ENCODE measurements at places on chromosomes 6 and 20.

GRCh38 chr20:61347443-61347842, 95.4 kb downstream of the CDH4 start:
- no peak for DNase-seq

DNA sequence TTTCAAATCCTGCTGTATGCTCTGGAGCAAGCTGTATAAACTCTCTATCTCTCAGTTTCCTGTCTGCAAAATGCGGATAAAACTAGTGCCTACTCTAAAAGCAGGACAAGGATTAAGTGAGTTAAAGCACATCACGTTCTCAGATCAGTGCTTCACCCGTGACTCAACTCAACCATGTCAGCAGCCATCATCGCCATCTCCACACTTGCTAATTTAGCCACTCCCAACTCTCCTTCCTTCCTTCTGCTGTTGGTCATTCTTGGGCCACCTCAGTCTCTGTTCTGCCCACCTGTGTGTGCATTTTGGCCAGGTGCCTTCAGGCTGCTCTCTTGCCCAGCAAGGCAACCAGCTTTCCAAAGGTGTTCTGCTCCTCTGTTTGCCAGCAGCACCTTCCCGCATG, 260.0 kb upstream of the CDYL start:
- DNase-seq: no peak

DNA sequence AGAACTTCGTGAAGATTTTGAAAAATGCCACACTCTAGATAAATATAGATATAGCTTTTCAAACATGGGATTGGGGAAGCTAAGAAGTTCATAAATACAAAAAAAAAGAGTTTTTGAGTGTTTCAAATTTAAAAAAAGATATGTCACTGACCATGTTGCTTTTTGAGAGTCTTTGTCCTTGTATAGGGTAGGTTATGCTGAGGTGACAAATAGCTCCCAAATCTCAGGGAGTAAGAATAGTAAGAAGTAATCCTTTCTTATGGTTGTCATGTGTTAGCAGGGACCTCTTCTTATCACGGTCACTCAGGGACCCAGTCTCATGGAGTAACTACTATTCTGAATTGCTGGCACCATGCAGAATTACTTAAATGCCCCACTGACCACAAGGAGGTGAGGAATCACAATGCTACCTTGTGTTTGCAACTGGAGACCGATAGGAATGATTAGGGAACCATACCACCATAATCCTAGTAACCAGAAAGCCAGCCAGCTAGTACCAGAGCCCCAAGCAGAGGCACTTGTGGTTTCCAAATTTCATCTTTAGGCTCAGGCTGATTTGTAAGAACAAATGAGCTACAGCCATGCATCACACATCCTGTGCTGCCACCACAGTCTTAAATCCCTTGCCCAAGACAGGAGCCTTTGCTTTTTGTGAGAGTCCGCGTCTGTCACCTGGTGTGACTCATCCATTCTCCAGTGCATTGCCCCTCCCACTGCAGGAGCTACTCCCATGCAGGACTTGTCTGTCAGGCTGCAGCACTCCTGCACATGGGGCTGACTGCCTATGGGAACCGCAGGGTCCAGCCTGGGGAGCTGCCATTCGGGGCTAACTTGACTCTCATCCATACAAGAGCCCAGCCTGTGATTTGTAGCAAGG, 42.4 kb upstream of the ADGRF4 start:
- no peak for DNase-seq

- DNase-seq: no peak
Observed at GRCh38 chr6:158909938-158910337, 90.1 kb downstream of the RSPH3 start.

DNA sequence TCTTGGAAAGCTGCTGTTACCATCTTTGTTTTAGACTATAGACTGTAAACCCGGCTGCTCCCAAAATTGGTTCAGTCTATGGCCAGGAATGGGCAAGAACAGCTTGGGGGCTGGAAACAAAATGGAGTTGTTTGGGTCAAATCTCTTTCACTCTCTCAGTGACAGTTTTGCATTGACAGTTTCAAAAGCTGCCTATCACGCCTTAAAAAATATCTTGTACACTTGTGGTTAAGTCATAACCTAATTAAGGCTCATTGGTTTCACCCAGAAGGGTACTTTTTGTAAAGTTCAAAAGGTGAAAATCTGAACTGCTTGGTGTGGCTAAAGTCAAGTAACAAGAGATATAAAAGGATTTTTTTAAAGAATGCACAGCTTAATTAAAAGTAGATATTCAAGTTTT, 76.1 kb upstream of the PRL start:
- no peak for DNase-seq

DNA sequence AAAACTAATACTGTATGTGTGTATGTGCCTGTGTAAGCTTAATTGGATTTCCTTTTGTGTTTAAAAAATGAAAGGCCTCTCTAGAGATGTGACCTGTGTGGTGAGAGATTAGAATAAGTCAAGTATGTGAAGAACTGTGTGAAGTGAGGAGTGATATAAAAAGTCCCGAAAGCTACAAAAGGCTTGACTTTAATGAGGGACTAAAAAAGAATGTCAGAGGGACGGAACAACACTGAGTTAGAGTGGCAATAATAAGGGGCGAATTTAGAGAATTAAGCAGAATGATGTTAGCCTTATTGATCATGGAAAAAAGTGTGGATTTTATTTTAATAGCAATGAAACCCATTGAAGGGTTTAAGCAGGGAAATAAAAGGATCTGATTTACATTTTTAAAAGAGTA, 1281.2 kb upstream of the ADGRB3 start:
- no peak for DNase-seq

DNA sequence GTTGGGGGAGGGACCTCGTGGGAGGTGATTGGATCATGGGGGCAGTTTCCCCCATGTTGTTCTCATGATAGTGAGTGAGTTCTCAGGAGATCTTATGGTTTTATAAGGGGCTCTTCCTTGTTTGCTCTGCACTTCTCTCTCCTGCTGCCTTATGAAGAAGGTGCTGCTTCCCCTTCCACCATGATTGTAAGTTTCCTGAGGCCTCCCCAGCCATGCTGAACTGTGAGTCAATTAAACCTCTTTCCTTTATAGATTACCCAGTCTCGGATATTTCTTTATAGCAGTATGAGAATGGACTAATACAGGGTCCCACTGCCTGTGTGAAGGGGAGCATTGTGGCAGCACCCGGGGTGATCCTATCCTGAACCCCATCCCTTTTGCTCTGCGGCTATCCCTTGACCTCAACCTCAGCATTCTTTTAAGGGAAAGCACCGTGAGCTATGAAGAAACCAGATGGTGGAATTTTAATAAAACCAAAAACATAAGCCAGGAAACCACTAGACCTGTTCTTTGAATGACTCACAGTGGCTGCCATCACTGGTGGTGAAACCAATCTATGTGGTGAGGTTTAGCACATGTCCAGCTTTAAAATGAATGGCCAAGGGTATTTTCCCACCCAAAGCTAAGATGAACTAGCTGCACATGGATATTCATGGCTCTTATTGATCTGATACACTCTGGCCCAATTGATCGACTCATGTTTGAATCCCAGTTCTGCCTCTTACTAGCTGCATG, 62.2 kb downstream of the ZDHHC14 start:
- DNase-seq: no peak

DNA sequence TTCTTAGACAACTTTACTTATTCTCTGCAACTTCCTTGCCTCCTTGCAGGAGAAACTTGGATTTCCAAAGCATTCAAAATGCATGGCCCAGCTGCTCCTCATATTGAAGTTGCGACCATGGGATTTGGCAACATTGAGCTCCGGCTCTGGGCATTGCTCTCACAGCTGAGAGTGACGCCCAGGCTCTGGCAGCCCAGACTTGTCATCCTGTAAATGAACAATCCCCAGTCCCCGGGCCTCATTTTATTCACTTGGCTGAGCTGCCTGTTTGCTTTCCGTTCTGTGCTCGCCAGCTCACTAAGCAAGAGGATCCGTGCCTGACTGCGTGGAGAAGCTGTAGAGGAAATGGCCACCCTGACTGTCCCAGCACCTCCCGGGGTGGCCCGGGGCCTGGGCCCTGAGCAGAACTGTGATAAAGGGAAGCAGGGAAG, 119.5 kb upstream of the CD93 start:
- DNase-seq: no peak

DNA sequence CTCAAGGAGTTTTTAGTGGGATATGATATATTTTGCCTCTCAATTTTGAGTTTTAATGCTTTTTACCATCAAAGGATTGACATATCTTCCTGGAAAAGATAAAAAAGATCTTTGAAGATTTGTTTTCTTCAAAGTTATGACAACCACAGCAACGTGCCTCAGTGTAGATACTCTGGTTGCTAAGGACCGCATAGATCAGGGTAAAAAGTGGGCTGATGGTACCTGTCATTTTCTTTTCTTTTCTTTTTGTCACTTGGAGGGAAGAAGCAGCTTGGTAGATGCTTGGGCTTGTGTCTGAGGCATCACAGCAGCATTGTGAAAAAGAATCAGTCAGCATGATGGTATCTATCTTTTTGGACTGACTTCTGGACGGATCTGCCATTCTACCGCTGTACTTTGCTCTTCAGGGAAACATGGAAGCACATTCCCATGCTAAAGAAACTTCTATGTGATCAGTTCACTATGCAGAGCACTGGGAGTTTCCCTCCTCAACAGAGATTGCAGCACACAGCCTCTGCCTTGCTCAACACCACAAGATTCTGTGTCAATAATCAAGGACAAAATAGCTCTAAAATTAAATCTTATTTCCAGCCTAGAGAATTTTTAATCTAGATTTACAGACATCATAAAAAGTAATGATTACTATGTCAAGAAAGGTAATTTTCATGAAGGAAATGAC, 54.8 kb upstream of the SGK1 start:
- no peak for DNase-seq

GRCh38 chr6:134911547-134911946, 38.4 kb downstream of the ALDH8A1 start:
- no peak for DNase-seq

DNA sequence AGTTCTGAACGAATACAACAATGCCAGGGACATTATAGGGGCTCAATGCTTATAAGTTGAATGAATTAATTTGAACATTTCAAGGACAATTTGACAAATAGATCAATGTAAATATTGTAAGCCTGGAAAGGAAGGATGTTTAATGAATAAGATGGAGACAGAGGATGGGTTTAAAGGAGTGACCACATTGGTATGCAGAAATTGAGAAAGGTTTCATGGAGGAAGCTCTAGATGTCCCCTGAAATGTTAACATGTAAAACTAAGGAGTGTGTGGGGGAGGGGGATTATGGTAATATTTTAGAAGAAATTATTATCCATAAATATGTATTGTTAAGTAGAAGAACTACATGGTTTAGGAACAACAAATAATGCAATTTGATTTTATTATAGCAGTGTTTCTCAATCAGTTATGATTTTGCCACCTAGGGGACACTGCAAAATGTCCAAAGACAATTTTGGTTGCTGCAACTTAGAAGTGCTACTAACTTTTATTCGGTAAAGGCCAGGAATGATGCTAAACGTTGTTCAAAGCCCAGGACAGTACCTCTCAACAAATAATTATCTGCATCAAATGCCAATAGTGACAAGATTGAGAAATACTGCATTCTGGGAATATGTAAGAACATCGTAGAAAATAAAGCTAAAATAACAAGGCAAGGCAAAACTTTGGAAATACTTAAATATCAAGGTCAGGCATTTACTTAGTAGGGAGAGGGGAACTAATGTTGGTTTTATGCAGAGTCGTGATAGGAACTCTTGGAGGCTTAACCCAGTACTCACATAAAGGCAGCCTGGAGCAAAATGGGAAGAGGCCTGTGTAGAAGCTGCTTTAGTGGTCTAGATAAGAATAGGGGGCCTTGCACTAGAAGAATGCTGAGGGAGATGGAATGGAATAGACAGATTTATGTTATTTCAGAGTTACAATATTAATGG, 686.9 kb upstream of the CITED2 start:
- no peak for DNase-seq

GRCh38 chr20:11448554-11448953, 469.1 kb upstream of the BTBD3 start:
- no peak for DNase-seq

- DNase-seq: no peak
Observed at GRCh38 chr6:162377735-162378134, 349.8 kb downstream of the PRKN start.

GRCh38 chr6:147958683-147959082, 384.0 kb upstream of the SASH1 start:
- no peak for DNase-seq

- no peak for DNase-seq
Observed at GRCh38 chr6:80728830-80729229, 622.4 kb downstream of the BCKDHB start.

GRCh38 chr6:53924277-53924676, 129.5 kb downstream of the LRRC1 start:
- no peak for DNase-seq

DNA sequence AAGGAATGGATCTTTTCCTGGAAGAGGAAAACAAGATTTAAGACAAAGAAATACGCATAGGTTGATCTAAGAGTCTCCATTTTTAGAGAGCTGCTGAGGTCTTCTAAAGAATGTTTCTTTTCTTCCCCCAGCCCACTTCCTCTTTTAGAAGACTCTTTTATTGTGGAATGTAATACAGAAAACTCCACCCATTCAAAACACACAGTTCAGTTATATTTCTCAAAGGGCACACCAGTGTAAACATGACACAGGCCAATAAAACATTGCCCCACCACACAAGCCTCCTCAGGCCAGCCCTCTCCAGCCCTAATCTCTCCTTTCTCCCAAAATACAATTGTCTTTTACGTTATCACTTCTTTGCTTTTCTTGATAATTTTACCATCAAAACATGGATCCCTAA, 42.8 kb downstream of the SLC35B3 start:
- DNase-seq: no peak

DNA sequence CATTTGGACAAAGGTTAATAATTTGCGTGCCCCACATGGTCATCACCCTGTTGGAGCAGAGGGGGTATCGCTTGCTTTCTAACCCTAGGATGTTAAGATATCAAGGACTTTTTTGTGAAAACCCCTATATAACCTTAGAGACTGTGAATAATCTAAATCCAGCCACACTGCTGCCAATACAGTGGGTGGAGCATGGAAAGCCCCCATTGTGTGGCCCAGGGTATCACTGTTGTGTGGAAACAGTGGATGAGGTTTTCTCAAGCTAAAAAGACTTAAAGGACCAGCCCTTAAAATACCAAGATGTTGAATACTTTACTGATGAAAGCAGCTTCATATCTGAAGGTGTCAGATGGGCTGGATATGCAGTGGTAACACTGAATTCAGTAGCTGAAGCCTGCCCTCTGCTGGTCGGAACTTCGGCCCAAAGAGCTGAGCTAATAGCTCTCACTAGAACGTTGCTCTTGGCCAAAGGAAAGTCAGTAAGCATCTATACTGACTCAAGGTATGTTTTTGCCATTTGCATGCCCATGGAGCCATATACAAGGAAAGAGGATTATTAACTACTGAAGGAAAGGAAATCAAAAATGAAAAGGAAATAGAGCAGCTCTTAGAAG, 695.2 kb downstream of the PHF3 start:
- no peak for DNase-seq
